Activated T-helper 9 cell treated with anti-CD3 and anti-CD28 coated beads, Interleukin-2, amount 50 U/mL, for 16 hours (primary cell): ENCODE measurements at places on chromosomes 6 and 20.

- DNase-seq = no peak
Observed at GRCh38 chr6:33923857-33924514, 120.2 kb upstream of the MLN start.

- no peak for DNase-seq
Observed at GRCh38 chr6:7758456-7758855, 32.6 kb downstream of the BMP6 start.

- no peak for DNase-seq
Observed at GRCh38 chr6:158230967-158231550, 62.9 kb downstream of the GTF2H5 start.

- DNase-seq = no peak
Observed at GRCh38 chr6:108650781-108651180, 90.1 kb downstream of the FOXO3 start.
